ENCODE measurements at places on chromosomes 12 and 14. TPM values are rescaled to one million over a fixed set of nuclear protein-coding genes. Genes with fewer than 3 reads are reported as not detected.

- no peak for DNase-seq
- H3K27me3 ChIP-seq, result no peaks in the 10 kb centered on the region
- H3K4me1 ChIP-seq, result no peaks in the 10 kb centered on the region
- no peak overlapping the region for H3K4me3 ChIP-seq
- H3K27ac ChIP-seq, result no peak overlapping the region
Measured at GRCh38 chr12:110627500-110628195, 13.7 kb downstream of the TCTN1 start.

- H3K4me1 ChIP-seq, result peaks cover 3% of the 10 kb centered on the region
- no peak for DNase-seq
- no peaks in the 10 kb centered on the region for H3K27me3 ChIP-seq
- no peaks in the 10 kb centered on the region for H3K36me3 ChIP-seq
- no peak overlapping the region for H3K27ac ChIP-seq
Measured at GRCh38 chr12:92539976-92540781, 162.6 kb upstream of the PLEKHG7 start.

DNA sequence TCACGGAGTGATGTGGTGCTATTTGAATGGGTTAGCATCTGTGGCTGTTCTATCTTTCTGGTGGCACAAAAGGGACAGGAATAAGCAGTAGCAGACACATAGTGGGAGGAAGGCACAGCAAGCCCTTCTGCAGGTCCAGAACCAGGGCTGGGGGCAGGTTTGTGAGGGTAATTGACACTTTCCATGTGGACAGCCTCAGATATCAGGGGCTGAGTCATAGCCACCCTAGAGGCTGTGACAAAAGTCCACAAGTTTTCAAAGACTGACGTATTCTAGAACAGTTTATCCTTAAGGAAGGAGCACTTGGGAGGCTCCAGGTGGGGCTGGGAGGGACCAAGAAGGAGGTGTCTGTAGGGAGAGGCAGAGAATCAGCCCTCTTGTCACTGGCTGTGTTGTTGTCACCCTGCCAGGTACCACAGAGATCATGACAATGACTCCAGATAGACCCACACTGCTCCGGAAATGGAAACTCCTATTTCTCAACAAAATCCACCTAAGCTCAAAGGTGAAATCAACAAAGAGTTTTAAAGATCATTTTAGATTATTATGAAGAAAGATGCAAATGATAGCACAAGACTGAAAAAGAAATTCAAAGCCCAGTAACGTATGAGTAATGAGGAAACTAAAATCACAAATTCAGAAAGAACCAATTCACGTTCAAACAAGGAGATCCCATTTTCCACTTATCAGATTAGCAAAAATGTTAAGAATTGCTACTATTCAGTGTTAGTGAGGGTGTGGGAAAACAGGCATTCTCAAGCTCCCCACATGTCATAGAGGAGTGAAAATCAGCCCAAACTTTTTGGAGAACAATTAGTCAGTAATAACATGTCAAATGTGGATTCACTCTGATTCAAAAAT, 48.3 kb downstream of the NFKBIA start:
- peaks cover 2% of the 10 kb centered on the region for H3K4me1 ChIP-seq
- no peak overlapping the region for H3K27ac ChIP-seq
- H3K27me3 ChIP-seq, result no peaks in the 10 kb centered on the region
- H3K4me3 ChIP-seq, result no peak overlapping the region
- no peaks in the 10 kb centered on the region for H3K36me3 ChIP-seq

Gene IFI27L2
- total RNA-seq, result 52.4 TPM

Gene ZDHHC22
- not detected for total RNA-seq

Data from aorta (tissue), 5 donors.